NCI-H748 treated with DMSO at 0.1 percent for 48 hours (cell line): ENCODE measurements at places on chromosomes 1 and 21.

DNA sequence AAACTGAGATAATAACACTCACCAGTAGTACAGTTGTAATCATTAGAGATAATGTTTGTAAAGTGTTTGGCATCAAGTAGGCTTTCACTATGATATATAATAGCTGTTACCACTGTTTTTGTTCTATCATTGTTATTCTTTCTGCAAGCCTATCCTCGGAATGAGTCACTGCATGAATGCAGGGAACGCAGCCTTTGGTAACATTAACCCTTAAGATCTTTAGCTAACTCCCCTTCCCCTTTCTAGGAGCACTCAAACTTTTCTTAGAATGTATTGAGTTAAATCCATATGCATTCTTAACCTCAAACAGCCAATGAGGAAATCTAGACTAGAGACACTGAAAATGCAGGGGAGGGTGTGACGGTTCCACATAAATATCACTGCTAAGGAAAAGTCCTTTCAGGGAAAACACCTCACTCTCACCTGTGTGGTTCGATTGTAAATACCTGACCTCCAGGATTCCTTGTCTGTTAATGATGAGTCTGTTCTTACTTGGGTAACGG is 467.3 kb downstream of the SETD4 start:
- DNase-seq, result no peak

GRCh38 chr1:184838504-184838951 is 83.9 kb upstream of the EDEM3 start:
- no peak for DNase-seq

DNA sequence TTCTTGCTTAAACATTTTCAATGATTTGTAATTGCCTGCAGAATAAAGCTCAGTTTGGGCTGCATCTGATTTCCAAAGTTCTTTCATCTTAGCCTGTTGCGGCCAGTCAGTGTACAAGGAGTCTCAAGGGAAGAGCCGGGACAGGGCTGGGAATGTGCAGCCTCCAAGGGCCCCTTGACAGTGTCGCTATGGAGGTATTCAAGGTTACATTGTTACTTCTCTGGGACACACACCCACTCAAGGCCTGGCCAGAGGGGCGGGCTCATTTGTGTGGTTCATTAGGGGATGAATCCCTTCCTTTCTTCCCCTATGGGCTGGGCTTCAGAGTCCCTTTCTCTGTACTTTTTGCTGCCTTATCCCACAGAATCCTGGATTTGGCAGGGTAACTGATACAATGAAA is 107.6 kb upstream of the CSF3R start:
- DNase-seq, result no peak

DNA sequence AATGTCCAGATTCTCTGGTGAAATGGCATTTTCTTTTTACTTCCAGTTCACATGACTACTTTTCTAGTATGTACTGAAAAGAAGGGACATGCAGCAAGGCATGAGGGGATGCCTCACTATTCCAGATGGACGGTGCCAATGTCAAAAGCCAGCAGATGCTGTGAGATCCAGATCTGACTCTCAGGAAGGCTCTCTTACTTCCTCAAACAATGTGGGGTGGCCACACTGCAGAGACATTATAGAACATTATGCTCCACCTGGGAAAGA is 17.7 kb downstream of the CRYZ start:
- DNase-seq, result no peak

DNA sequence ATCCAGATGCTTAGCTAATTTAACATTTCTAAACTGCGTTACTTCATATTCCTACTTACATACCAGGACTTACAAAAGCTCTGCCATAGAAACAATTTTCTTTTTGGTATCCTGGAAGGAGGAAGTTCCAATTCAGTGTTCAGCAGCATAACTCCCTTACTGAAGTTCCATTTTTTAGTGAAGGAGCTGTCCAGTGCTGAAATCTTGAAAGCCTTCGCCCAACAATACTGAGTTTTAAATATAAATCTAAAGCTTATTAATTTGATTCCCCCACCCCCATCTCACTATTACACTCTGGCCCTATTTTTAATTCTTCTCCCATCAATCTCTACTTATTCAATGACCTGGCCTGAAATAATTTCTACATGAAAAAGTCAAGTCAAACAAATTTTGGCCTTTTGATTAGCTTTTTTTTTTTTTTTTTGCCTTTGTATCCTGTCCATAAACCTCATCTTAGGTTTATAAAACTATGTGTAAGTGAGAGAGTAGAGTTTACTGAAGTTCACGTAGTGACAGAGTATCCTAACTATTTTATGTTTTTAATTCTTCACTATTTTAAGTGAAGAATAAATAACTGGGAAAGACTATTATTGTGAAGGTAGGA is 323.0 kb upstream of the PLD5 start:
- no peak for DNase-seq

DNA sequence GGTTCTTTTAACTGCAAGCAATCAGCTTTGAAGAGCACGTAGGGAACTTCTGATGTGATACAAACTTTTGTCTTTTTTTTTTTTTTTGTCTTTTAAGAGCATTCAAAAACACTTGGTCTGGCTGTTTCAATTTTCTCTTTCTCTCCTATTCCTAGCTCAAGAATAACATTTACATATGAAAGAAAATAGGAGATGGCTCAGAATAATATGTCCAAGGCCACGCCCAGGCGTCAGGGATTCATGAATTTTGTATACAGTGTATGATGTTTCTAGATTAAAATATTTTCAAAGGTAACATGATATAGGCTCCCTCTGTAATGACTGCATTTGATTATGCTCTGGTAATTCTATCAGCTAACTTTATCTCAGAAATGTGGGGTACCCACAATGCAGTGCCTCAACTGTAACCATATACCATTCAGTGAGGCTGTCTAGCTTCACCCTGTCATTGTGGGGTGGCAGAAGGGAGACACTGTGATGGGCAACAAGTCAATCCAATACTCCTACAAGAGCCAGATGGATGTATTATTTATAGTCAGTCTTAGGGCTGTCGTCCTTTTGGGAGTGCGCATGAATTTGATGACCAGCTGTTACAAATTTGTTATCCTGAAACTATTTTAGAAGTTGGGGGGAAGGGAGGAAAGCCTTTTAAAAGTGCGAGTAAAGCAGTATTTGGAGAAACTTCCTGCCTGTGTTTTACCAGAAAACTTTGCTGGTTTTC is 1.5 kb upstream of the AKNAD1 start:
- no peak for DNase-seq

DNA sequence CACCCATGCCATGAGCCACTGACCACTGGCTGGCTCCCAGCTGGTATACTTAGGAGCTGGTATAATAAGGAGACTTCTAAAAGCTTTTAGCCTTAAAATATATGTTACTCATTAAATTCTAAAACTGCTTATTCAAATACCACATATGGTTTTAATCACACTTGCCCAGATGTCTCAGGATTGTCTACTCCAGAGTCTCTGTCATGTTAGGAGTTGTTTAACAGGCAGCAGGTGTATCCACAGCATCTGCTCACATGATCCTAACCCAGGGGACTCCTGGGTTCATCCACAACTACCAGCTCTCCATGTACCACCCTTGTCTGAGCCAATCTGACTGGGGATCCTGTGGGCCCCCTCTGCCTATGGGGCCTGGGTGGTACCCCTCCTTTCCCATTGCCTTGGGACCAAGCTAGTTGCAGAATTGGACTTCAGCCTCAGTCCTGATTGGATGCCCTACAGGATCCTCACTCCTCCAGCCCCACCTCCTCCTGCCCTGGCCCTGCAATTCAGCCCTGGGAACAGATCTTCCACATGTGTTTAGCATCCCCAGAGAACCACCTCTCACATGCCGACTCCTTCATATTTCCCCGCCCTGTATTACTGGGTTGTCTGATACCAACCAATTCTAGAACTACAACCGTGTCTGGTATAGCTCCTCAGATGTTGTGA is 61.3 kb downstream of the BCAR3 start:
- no peak for DNase-seq

- no peak for DNase-seq
Measured at GRCh38 chr21:45512626-45513002, 29.6 kb downstream of the SLC19A1 start.

GRCh38 chr1:230836793-230837192 is 31.5 kb downstream of the C1orf198 start:
- DNase-seq, result no peak

DNA sequence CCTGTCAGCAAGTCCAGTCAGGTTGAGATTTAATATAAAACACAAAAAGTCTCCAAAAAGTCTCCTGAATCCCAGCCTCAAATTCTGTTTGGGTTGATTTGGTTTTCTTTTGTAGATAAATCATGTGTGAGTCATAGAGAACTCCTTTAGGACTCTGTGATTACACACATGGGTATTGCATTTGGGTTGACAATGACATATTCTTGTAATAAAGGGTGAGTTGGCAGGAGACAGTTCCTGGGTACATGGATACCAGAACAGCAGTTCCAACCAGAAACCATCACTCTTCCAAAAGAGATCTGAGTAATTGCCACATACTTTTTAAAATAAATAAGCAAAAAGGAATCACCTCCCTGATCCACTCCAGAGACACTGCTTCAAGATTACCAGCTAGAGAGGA is 8.9 kb downstream of the CR2 start:
- DNase-seq, result no peak

- DNase-seq, result no peak
Measured at GRCh38 chr1:233010146-233010545, 59.7 kb downstream of the NTPCR start.

DNA sequence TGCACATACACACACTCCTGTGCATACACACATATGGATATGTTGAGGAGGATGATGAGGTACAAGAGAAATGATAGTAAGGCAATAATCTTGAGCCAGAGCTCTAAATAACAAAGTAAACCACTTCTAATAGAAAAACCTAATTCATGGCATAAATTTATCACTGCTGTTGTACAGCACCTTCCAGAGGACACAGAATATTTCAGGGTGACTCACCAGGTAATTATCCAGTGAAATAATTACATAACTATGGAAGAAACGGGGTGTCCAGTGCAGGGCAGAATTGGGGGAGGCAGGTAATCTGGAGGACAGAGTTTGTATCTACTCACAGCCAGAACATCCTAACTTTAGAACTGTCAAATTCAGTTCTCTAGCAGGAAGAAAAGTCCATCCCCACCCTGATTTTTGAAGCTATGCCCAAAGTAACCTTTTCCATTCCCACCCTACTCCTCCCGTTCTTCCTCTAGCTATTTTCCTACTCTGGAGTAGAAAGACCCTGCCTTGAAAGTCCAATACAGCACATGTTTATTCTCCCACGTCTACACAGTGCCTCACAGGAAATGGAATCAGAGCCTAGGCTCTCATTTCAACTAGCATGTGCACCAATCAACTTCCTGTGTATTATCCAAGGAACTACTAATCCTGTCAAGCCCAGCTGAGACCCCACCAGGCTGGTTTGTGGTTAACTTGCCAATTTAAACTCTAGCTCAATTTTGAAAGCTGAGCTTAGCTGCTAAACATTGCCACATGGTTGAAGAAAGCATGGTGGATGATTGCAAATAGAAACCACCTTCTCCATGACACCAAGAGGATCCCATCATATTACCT is 96.6 kb downstream of the PTPN14 start:
- no peak for DNase-seq

DNA sequence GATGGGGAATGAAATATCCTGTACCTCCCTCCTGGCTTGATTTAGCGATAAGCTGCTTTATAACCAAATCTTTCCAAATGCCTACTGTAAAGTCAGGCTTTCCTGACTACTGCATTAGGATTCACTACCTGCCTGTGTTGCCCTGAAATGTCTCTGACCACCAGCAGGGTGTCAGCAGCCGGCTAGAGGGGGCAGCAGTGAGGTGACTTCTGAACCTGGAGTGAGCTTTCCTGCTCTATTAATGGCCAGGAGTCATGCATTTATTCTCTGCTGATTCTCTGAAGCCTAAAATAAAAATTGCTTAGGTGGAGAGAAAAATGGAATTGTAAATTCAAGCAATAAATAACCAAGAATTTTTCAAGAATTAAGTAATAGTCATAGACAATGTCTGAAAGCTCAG is 2.5 kb downstream of the BACE2 start:
- DNase-seq, result no peak
